Amniotic stem cell (primary cell): ENCODE measurements at places on chromosomes 12 and 14.

DNA sequence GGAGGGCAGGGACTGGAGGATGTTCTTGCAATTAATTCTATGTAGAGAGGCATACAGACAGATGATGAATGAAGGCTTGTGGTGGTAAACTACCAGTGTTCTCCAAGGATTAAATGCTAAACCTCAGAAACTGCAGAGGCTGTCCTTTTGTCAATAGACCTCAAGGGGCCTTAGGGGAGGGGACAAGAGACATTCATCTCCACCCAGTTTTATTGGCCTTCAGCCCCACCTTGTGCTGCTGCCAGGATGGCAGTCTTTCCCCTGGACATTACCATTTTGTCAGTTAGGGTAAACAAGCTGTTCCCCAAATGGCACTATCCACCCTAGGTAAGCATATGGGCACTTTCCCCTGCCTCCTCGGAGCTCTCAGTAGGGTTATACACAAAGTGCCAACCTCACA lies 4.9 kb upstream of the SMAGP start:
- DNase-seq, result no peak

DNA sequence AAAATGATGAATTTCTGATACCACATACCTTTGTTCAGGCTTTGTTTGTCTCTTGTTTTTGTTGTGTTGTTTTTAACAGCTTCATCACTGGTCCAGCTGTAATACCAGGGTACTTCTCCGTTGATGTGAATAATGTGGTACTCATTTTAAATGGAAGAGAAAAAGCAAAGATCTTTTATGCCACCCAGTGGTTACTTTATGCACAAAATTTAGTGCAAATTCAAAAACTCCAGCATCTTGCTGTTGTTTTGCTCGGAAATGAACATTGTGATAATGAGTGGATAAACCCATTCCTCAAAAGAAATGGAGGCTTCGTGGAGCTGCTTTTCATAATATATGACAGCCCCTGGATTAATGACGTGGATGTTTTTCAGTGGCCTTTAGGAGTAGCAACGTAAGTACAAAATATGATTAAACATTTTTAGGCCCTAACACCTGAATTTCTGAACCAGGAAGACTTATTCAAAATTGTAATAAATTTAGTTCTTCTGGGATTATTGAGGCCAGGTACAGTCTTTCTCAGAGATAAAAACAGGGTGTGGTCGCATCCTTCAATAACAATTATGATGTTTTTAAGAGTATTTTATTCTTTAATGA lies 22.4 kb downstream of the RXYLT1 start:
- DNase-seq, result no peak

- DNase-seq, result no peak
Measured at GRCh38 chr12:109467978-109468676, 9.0 kb downstream of the KCTD10 start.

GRCh38 chr14:29925736-29926135 lies 1.9 kb downstream of the PRKD1 start:
- DNase-seq, result no peak

- no peak for DNase-seq
Measured at GRCh38 chr14:51041883-51042282, 53.0 kb downstream of the TRIM9 start.

DNA sequence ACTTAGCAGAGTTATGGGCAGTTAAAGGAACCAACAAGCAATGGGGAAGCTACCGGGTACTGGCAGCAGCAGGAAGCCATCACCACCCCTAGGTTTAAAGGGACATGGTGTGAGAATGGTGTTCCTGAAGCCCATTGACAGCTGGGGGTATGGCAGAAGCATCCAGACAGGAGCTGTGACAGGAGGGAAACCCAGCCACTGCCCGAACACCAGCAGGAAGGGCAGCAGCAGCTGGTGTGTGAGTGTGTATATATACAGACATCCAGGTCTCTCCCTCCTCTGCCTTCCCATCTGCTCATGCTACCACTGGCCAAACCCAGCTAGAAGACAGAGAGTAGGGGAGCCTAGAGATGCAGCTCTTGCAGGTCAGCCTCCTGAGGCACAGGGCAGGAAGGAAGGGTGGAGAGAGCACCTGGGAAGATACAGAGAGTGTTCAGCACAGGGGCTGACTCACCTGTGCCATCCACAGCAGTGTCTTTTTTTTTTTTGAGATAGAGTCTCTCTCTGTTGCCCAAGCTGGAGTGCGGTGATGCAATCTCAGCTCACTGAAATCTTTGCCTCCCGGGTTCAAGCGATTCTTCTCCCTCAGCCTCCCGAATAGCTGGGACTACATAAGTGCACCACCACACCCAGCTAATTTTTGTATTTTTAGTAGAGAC lies 9.2 kb upstream of the ADCK1 start:
- no peak for DNase-seq

DNA sequence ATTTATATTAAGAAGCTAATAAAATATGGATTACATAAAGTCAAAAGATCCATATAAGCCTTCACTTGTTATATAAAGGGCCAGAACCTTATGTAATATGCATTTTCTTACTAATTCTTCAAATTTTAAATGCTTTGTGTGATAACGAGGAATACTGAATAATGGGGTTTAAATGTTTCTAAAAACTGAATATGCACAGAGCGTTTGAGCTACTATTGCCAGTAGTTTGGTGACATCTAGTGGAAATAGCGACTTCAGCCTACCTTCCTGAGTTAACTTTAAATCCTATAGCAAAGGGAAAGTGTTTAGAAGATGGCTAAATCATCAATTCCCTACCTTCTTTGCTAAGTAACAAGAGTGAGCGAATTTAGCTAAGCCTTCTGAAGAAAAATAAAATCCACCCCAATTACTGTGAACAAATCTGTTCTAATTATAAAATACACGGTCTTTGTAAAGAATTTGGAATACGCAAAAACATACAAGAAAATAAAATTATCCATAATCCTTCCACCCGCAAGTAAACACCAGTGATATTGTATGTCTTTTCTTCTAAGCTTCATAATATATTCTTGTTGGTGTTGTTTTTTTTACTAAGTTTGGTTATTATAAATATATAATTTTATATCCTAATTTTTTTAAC lies 115.5 kb upstream of the G2E3 start:
- DNase-seq, result peak; percentile 6

DNA sequence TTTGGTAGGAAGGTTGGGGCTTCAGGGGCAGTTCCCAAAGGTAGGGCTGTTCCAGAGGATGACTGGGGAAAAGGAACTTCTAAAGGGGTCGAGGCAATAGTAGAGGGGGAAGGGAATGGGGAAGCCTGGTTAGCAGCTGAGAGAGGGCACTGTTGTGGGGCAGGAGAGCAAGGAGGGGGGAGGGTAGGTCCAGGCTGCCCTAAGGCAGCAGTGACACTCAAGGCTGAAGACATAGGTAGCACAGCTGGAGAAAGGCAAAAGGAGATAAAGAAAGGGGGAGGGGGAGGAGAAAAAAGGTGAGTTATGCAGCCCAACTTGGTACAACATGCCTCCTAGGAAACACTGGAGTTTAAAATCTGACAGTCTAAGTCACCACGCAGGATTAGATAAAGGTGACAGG lies 3.9 kb downstream of the NACA start:
- DNase-seq, result no peak

GRCh38 chr14:104971447-104972240 lies 6.5 kb downstream of the AHNAK2 start:
- DNase-seq, result no peak

DNA sequence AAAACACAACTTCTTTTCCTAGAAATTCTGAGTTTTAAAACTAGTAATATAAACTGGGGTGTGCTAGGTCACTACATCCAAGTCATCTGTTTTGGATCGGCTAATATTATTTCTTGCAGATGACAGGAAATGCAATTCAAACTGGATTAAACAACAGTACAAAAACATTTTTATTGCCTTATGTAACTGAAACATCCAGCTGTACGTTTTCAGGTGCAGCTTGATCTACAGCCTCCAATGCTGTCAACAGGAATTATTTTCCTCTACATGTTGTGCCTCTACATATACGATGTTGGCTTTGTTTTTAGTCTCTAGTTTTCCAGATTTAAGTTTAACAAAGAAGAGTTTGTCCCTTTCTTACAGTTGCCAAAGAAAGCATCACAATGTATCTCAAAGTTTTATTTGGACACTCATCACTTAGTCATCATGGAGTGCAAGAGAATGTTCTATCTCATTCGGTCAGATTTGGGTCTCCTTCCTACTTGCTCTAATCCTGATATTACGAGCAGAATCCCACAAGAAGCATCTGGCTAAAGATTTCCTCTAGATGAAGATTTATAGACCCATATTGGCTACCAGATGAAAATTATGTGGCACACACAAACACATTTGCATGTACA lies 326.7 kb downstream of the SLC6A15 start:
- no peak for DNase-seq

- no peak for DNase-seq
Measured at GRCh38 chr14:59890676-59891075, 20.1 kb upstream of the RTN1 start.

GRCh38 chr14:36315159-36315853 lies 5.1 kb downstream of the MBIP start:
- DNase-seq, result no peak

- DNase-seq, result no peak
Measured at GRCh38 chr12:52818388-52818787, 4.5 kb upstream of the KRT4 start.

DNA sequence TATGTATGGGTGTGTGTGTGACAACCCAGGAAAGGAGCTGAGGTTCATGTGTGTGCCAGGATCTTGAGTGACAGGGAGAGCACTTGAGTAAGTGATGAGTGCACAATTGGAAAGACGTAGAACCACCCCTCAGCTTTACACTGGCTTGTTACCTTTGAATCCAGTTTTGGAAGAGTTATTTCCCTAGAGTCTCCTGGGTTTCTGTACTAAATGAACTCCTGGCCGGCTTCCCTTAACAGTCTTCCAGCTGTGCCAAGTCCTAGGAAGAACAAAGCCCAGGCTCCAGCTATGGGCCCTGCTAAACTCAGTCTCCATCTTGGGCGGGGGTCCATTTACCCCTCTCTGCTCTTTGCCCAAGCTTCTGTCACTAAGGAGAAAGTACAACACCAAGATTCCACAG lies 19.7 kb upstream of the NR1H4 start:
- no peak for DNase-seq
